AG10803 (cell line): ENCODE measurements at places on chromosomes 2 and 18.

DNA sequence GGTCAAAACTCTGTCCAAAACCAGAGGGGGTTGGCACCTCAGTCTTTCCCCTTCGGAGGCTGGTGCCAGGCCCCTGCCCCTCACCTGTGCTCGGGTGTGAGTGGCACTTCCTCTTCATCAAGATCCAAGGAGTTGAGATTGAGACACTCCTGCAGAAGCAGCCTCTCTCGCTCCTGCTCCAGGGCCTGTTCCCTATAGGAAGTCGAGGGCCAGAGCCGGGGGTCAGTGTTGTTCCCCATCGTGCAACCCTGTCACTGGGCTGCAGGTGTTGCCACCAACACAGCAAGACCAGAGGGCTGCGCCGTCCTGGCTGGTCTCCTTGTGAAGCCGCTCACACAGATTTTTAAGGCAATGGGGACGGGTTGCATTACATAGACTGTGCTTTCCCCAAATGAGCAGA lies 18.9 kb downstream of the FAM178B start:
- no peak for DNase-seq

DNA sequence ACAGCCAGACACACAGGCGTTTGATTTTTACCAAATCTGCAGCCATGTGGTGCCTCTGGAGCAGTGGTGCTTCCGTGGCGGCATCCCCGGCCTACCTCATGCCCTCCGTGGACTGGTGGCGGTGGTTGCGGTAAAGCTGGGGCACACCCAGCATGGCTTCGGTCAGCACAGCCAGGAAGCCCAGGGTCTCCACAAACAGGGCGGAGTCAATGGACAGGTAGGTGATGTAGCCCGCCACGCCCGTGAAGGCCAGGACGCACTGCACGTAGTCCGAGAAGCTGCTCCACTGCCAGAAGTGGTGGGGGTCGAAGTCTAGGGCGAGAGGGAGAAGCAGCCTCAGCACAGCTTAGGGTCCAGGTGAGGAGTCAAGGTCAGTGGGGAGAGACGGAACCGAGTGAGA lies 32.4 kb downstream of the SLC66A2 start:
- no peak for DNase-seq

GRCh38 chr2:55134316-55134706 lies 84.1 kb upstream of the RTN4 start:
- no peak for DNase-seq

GRCh38 chr18:61865466-61866175 lies 27.2 kb downstream of the RNF152 start:
- peak; percentile 51 for DNase-seq

GRCh38 chr2:157259960-157260359 lies 2.5 kb downstream of the GALNT5 start:
- no peak for DNase-seq

DNA sequence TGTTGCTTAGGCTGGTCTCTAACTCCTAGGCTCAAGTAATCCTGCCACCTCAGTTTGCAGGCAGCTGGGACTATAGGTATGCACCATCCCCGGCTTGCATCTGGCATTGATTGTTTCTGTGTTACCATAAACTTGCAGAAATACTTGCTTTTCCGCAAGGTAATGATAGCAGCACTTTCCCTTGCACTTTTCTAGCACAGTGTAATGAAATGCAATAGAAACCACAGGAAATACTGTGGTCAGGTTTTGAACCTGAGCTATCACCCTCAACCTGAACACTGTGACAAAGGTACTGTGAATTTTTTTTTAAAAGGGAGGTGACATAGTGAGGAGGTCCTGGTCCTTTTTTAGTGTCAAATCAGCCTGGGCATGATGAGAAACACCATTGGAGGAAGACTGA lies 38.3 kb downstream of the DHRS9 start:
- DNase-seq, result no peak

- DNase-seq, result no peak
These were observed 164.3 kb downstream of the ZNF521 start for GRCh38 chr18:25187521-25188192.

- no peak for DNase-seq
These were observed 4.0 kb downstream of the LPIN1 start for GRCh38 chr2:11750422-11750821.

GRCh38 chr2:66827851-66828250 lies 392.9 kb downstream of the MEIS1 start:
- DNase-seq, result no peak

GRCh38 chr2:231193216-231193615 lies 5.2 kb upstream of the ARMC9 start:
- no peak for DNase-seq

DNA sequence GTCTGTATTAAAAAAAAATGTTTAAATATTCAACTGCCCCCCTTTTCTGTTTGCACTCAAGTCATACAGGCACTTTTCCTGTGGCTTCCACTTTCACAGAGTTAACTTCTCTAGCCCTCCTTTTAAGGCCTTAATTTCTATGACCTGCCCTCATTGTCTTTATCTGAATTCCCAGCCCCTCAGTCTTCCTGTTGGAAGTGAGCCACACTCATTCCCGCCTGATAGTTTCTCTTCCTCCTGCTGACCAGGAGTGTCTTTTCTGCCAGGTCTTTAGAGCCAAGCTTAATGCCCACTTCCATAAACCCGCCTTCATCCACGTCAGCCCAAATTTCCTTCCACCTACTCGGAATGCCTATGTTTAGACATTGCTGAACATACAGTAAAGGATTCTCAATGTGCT lies 10.5 kb downstream of the COPS8 start:
- DNase-seq, result no peak

- DNase-seq, result no peak
These were observed 19.3 kb upstream of the FZD7 start for GRCh38 chr2:202014318-202014717.

- DNase-seq, result no peak
These were observed 91.7 kb upstream of the EPC2 start for GRCh38 chr2:148552675-148553331.

- no peak for DNase-seq
These were observed 25.2 kb downstream of the TWSG1 start for GRCh38 chr18:9359796-9360195.

DNA sequence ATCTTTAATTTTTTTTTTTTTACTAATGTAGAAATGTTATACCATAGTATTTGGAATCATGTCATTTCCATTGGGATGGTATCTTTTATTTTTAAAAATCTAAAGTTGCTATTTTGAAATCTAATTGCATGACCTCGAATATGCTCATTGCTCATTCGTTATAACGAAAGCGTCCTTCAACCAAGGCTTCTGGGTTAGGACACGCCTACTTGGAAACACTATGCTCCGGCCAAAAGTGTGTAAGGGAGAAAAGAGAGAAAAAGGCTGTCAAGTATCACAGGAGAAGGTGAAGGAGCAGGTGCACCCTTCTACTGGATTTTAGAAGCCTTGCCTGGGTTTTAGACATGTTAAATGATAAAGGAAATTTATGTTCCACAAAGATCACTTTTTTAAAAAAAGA lies 465.9 kb upstream of the ID2 start:
- DNase-seq, result no peak

GRCh38 chr2:160256507-160256906 lies 56.4 kb upstream of the ITGB6 start:
- no peak for DNase-seq

GRCh38 chr2:109409321-109410038 lies 204.3 kb downstream of the SEPTIN10 start:
- no peak for DNase-seq

GRCh38 chr2:39401319-39401718 lies 35.8 kb downstream of the MAP4K3 start:
- no peak for DNase-seq

DNA sequence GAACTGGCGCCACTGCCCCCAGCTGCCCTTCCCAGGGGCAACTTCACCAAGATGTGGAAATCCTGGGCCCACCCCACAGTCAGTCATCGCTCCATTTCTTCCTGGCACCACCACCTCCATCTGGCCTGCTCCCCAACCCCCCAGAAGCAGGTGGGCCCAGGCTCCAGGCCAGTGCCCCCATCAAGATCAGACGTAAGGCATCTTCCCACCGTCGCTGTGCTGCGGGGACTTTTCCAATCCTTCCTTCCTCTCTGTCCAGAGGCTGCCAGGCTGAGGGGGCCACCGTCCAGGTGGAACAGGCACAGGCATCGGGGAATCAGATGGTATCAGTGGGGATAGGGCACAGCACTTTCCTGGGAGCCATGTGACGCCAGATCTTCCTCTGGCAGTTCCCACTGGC lies 8.1 kb downstream of the PRLH start:
- DNase-seq, result no peak

DNA sequence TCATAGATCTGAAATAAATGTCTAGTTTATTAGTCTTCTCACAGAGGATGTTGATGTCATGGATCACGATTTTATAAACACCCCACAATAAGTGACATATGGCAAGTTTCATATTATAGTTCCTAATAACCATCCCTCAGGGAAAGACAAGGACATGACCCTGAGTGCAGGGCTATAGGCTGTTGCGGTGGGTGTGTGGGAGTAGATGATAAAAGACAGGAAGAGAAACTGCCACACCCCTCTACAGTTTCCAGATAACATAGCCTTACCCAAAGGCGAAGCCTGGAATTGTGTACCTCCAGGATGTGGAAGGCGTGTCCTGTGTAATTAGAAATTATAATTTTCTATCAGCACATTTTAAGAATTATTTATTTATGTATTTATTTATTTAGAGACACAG lies 2.4 kb upstream of the NEDD4L start:
- no peak for DNase-seq

DNA sequence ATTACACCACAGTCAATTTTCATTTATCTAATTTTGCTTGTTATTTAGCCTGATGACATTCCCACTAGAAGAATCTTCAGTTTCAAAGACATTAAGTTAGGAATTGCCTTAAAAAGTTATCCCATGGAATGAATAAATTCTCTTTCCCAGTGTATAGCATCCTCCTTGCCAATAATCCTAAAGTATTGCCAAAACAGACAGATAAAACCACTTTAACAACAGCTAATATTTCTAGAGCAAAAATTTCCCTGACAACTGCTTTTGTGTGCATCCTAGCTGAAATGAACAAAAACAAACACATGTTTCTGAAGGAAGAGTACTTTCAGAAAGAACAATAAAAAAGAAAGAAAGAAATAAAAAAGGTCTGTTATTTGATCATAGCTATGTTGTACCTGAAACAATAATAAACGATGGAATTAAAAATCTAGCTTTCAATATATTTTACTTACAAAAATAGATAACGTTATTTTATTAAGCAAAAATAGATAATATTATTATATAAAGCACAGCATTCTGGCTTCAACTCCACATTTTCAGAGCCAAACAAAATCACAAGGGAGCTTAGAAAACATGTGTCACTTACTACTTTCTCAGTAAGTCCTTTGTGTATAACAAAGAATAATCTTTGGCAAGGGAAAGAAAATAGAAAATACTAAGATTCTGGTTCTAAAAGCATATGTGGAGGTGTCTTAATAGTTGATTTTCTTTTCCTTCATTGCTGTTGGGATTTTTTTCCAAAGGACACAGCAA lies 939.0 kb upstream of the CRIM1 start:
- DNase-seq, result no peak

- no peak for DNase-seq
These were observed 46.1 kb downstream of the TMEM185B start for GRCh38 chr2:120177001-120177621.

GRCh38 chr2:136356125-136357006 lies 238.4 kb upstream of the CXCR4 start:
- no peak for DNase-seq

DNA sequence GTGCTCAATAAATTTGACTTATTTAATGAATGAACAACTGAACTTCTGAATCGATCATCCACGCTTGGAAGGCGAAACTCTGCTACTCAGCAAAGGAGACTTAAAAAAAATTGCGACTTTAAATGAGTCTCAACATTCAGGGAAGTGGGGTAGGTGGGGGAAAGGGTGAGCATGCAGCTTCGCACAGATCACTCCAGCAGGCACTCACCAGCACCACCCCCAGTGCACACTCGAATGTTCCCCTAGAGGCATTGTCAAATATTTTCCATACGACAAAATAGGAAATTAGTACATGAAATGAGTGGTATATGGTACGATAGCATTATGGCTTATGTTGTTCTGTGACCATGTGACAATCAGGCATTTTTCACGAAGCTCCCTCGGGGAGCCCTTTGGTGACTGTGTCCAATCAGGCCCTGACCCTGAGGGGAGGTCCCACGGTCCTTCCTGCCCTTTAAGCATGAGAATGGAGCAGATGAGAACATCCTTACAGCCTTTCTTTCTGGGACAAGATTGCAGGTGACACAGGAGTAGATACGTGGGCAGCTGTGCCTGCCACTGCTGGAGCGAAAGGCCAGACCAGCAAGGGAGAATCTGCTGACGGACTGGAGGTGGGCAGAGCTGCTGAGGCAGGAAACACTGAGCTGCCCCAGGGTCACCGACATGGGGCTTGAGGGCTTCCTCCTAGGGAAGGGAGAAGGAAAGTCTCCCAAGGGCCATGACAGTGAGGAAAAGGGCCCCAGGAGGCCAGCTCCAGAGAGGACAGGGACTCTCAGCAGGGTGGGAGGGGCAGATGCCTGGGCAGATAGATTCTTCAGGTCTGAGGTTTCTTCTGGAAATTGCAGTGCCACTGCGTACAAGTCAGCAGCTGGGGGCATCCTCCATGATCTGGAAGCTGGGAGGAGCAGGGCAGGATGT lies 101.3 kb upstream of the ID2 start:
- DNase-seq, result no peak

DNA sequence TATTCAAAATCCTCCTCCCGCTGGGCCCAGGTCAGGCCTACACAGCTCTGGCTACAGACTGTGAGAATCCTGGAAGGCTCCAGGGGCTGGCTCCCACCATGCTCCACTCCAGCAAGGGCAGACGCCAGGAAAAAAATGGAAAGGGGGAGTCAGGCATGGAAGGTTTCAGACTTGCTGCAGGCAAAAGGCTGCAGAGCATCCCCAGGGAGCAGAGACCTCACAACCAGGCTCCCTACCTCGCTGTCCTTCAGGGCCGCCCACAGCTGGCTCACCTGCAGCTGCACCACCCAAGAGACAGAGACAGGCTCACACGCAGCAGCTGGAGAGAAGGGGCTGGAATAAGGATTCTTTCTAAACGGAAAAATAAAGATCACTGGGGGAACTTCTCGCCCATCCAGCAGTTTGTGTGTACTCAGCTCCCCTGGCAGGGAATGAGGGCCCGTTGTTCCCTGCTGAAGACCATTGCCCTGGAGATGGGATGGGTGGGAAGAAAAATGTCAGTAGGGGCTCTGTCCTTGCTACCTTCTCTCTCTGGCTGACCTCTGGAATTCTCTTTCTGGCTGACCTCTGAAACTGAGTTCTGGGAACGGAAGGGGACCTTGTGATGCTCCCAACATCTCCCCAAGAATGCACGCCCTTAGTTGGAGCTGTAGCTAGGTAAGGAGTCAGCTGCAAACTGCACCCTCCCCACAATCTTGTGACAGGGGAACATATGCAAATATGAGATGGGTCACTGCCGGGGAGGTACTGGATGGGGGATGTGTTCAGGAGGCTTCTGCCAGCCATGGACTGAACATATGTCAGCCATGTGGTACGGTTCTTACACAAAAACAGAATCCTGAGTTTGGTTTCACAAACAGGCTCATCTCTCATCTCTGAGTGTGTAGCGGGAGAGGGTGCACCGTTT lies 34.5 kb downstream of the BCL2 start:
- DNase-seq, result no peak
